CD4-positive, alpha-beta T cell treated with Interleukin-15 for 4 hours (primary cell): ENCODE measurements at places on chromosomes 5 and 9.

DNA sequence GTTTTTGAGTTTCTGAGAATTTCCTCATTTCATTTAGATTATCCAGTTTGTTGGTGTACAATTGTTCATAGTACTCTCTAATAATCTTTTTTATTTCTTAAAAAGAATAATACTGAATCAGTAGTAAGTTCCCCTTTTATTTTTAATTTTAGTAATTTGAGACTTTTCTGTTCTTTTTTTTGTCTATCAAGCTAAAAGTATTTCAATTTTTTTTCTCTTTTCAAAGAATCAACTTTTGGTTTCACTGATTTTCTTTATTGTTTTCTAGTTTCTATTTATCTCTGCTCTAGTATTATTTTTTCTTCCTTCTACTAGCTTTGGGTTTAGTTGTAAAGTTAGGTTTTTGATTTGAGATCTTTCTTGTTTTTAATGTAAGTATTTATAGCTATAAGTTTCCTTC is 60.6 kb upstream of the ARL15 start:
- DNase-seq = no peak

GRCh38 chr9:85089188-85089969 is 419.9 kb downstream of the NTRK2 start:
- no peak for DNase-seq

- no peak for DNase-seq
Measured at GRCh38 chr5:171721464-171721863, 64.2 kb upstream of the SMIM23 start.

DNA sequence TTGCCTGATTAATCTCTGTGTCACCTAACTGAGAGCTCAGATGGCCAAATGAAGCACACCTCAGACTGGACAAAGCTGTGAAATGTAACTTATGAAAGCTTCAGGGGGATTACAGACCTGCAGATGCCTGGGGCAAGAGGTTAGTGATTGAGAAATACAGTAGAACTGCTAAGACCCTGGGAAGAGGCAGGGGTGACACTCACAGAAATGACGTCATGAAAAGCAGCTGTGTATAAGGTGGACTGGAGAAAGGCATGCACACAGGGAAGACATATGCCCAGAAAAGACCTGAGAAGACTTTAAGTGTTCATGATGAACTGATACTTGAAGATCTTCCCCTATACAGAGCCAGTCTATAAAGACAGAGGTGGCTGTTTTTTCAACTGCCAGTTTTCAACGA is 49.3 kb upstream of the SPTLC1 start:
- no peak for DNase-seq

DNA sequence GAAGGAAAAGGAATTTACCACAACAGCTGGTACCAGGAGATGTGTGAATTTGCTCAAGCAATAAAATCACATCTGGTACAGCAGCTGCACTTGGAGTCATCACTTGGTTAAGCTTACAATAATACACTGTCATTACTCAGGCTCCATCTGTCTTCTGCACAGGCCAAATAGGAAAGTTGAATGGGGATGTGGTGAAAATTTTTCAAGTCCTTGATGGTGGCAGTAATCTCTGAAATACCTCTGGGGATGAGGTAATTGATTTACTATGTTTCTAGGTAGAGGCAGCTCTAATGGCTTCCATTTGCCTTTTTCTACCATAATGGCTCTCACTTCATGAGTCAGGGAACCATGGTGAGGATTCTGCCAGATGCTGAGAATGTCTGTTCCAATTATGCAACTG is 206.8 kb upstream of the ATP10B start:
- DNase-seq = no peak

DNA sequence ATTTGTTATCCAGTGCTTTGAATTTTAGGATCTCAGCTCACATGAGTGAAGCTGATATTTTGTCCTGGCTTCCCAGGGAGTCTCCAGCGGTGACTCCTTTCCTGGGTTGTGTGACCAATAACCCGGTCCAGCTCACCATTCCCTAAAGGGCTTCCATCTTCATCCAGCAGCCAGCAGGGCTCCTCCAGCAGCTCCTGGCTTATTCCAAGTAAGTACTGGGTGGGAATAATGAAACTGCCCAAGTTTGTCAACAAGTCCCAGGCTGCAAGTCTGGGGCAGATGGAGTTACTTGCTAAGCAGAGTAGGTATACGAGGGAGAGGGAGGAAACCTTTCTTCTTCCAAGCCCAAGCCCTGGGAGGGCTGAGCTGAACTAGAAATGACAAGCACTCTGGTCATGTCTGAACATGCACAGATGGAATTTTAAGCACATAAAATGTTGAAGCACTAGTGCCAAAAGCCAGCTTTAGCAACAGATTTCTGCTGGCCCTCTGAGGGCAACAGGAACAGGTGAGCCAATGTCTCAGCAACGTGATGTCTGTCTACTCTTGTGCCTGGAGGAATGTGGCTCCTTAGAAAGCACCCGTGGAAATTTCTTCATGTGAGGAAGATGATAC is 153.7 kb upstream of the DAPK1 start:
- no peak for DNase-seq
